ENCODE measurements at places on chromosomes 11 and 22.

DNA sequence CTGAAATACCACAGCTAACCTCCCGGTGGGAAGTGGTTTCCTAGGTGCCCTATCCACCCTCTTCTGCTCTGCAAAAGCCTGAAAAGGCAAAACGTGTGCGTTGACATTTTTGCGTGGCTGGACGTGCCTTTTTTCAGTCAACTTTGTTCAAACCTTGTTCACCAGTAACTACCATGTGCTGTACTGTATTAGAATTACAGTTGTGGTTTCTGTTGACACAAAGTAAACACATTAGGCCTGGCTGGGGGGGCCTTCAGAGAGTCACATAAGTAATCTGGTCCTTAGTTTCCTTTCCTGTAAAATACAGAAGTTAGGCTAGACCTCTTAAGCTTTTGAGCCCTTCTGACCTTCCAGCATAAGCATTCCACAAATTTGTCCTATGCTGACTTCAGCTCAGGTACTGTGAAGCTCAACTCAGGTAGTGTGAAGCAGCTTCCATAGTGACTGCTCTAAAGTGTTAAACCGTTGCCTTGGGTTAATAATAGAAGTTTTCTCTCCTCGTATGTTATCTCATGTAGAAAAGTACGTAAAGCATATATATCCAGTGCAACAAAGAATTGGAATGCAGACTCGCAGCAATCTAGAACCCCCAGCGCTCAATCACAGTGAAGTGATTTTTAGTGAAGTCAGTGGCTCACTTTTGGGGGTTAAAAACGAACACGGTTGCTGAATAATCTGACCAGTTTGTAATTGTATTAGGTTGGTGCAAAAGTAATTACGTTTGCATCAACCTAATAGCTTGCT lies 1.8 kb downstream of the EWSR1 start:
- DNase-seq = no peak

DNA sequence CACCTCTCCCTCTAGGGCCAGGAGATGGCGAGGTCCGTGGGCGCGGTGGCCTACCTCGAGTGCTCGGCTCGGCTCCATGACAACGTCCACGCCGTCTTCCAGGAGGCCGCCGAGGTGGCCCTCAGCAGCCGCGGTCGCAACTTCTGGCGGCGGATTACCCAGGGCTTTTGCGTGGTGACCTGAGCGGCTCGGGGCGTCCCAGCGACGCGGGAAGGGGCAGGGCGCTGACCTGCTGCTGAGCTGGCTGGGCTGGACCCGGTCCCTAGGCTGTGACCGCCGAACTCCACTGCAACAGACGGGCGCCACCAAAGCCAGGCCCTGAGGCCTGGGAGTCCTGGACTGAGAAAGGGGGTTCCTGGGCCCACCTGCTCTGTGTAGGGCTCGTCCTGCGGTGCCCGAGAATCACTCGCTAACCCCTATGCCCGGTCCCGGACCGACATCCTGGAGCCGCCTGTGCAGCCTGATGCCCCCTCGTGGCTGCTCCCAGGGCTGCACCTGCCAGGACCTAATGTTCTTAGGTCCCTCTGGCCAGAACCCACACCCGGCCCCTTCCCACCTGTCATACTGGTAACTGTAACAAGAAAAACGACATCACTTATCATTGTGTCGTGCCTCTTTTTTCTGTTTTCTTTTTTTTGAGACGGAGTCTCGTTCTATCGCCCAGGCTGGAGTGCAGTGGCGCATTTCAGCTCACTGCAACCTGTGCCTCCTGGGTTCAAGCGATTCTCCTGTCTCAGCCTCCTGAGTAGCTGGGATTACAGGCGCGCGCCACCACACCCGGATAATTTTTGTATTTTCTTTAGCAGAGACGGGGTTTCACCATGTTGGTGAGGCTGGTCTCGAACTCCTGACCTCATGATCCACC lies 15.0 kb downstream of the RHOD start:
- no peak for DNase-seq

- DNase-seq = peak; percentile 52
Observed at GRCh38 chr11:104916442-104916841, 18.2 kb upstream of the CASP12 start.

DNA sequence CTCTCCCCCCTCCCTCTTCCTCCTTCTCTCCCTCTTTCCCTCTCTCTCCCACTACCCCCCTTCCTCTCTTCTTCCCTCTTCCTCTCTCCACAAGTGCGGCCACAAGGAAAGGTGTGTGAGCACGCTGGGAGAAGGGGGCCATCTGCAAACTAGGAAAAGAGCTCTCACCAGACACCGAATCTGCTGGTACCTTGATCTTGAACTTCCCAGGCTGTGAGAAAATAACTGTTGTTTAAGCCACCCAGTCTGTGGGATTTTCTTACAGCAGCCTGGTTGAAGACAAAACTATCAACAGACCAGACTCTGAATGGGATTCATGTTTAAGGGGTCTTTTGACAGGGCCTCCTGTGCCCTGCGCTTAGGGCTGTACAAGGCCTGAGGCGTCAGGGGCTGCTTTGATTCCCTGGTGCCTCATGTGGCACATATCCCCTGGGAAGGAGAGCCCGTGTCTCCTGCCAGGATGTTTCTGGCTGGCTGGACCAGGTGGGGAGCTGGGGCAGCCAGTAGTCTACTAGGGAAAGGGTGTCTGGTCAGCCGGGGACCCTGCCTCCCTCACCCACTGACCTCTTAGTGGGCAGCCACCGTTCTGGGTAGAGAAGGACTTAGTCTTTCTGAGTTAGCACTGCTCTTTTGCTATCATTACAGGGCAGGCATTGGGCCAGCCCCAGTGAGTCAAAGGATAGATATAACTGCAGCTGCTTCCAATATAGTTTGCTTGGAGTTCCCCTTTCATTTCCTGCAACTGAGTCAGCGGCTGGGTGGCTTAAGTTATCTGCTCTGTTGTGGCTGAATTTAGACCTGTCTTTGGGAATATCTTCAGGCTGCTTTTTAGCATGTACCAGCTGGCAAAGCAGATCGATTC lies 6.2 kb downstream of the PANX1 start:
- DNase-seq = peak; percentile 96

DNA sequence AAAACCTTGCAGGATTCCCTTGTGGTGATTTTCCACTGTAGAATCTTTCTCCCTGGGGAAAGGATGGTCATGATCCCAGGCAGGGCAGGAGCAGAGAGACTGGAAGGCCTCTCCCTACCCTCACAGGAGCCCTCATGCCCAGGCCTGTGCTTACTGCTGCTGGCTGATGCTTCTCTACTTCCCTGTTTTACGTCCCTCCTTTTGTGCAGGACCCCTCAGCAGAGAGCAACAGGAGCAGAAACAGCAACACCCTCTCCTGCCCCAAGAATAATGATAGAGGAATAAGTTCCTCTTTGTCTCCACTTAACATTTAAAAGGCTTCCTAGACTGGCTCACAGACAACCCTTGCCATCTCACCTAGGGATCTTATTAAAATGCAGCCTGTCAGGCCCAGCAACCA lies 3.6 kb downstream of the ISX start:
- DNase-seq = no peak

DNA sequence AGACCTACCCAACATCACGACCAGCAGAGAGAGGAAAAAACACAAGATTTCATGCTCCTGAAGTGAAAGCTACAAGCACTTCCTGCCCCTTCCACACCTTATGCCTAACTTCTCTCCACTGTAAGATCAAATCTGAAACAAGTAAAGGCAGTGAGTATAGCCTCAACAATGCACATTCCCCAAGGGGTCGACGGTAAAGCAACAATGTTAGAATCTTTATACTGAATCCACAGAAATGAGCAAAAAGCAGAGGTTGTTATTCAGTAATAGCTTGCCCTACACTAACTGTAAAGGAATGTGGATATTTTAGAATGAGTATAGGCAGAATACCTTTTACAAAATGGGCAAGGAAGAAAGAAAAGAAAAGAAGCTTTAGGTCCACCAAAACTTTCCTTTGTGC lies 15.6 kb downstream of the ARFGAP3 start:
- peak; percentile 56 for DNase-seq

- no peak for DNase-seq
Observed at GRCh38 chr11:76158394-76159302, 47.7 kb downstream of the WNT11 start.

DNA sequence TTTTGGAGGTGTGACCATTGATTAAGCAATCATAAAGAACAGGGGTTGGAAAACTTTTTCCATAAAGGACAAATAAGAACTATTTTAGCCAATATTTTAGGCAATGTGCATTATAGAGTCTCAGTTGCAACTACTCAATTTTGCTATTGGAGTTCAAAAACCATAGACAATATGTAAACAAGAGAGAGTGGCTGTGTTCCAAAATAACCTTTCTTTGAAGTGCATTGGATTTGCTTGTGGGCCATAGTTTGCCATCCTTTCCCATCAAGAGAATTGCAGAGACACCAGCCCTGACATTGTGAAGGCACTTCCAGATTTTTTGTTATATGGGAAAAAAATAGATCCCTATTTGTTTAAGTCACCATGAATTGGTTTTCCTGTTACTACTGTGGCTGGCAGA lies 63.3 kb upstream of the LARGE1 start:
- DNase-seq = no peak

GRCh38 chr11:66346476-66347424 lies 679 bp downstream of the B4GAT1 start:
- no peak for DNase-seq

- no peak for DNase-seq
Observed at GRCh38 chr11:111395081-111395480, 16.0 kb upstream of the POU2AF1 start.

DNA sequence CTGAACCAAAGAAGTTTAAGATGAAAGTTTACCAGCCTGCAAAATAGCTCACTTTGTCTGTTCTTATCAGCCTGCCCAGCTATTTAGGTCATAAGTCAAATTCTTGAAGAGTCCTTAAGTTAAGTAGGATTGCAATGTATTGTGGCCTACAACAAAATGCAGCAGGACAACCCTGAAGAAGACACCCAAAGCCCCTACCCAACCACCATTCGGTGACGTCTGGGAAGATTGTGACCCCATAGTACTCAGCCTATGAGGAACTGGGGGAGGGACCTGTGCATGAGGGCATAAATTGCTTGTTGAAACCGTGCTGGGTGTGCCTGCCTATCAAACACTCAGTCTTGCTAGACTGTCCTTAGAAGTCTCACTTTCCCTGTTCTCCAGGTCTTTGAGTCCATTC lies 50.5 kb upstream of the FDX1 start:
- DNase-seq = no peak

GRCh38 chr11:13116491-13116890 lies 107.4 kb downstream of the RASSF10 start:
- peak; percentile 31 for DNase-seq

GRCh38 chr11:9574622-9575259 lies 1.3 kb downstream of the WEE1 start:
- DNase-seq = peak; percentile 48

DNA sequence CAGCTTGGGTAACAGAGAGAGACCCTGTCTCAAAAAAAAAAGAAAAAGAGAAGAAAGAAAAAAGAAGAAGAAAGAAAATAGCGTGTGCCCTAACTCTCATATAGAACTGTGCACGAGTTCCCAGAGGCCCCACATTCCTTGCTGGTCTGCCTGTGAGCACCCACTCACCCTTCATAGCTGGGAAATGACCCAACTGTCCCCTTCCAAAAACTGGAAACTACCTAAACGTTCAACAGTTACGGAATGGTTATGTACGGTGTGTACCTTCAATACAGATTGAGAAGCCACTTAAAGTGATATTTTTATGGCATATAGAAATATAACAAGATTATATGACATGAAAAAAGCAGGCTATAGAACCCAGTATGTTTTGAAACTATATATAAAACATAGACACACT lies 82.0 kb downstream of the PARVA start:
- DNase-seq = no peak

GRCh38 chr11:18669711-18670110 lies 28.9 kb upstream of the TMEM86A start:
- no peak for DNase-seq

DNA sequence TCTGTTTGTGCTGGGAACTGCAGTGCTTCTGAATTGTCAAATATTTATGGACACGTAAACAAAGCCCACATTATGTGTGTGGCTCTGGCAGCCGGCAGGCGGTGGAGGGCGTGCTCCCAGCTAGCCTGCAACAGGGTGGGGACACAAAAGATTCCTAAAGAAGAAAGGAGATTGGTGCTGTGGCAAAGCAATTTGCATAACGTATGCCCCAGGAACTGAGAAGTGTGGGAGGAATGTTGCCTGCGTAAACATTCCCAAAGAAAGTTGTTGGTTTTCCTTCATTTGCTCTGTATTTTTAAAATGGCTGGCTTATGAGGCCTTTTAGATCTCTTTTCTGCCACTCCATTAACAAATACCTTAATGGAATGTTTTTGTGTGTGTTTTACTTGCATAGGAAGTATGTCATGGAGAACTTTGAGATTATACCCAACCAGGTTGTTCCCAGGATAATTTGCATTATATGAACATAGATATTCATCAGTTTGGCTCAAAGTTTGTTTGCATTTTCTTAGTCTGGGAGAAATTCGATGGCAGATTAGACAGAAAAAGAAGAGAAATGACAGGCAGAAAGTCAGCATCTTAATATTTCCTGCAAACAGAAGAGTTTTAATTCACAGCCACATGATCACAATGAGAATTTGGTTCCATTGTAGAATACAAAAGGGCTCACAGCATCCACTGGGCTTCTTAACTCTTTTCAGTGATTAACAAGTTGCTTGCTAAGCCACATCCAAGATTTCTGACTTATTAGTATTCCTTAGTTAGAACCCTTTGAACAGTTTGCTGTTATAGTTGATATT lies 41.8 kb upstream of the DLAT start:
- DNase-seq = no peak

DNA sequence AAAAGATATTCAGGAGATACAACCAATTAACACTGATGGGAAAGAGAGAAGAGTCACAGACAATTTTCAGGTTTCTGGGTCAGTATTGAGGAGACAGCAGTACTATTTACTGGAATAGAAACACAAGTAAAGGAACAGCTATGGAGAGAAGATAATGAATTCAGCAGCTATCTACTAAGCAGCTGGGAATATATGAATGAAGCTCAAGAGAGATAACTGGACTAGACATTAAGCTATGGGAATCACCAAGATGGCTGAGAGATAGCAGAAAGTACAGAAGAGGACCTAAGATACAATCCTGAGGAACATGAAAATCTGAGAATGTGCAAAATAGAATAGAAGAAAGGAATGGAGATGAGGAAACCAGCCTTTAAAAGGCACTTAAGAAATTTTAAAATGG lies 15.9 kb downstream of the ALG9 start:
- DNase-seq = no peak

DNA sequence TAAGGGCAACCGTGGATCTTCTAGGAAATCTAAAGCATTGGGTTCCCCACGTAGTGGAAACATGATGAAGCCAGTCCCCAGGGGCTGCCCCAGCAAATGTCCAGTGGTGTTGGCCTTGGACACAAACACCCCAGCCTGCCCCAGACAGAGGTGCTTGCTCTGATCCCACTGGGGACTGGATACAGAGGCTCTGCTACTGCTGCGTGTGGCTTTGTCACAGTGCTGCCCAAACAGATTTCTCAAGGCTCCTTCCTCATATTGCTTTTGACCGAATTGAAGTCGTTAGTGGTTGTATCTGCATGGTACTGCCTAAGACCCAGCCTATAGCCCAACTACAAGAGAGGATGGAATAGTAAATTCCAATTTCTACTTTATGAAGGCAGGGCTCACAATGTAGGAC lies 40.1 kb upstream of the CD44 start:
- DNase-seq = no peak

DNA sequence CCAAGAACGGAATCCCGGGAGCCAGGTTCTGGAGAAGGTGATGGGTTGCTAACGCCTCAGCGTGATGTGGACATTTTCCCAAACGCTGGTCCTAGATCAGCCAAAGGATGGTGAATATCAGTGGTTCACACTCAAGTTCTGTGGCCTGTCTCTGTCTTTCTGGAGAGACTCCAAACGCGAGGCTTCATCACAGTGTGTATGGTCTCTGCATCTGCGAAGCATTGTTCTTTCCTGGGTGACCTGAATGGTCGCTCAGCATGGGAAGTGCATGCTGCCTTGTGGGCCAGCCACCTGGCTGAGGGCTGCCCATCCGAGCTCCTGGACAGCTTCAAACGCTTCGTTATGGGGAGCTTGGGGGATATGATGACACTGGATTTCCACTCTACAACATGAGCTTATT lies 810.0 kb downstream of the TBC1D22A start:
- DNase-seq = no peak
